HFFc6 (cell line): ENCODE measurements at places on chromosomes 7 and 10. TPM values are rescaled to one million over a fixed set of nuclear protein-coding genes. Genes with fewer than 3 reads are reported as not detected.
A peak's percentile ranks its signal among the peaks of the same experiment; 100 is the strongest.

- H3K27me3 ChIP-seq, result peaks cover 18% of the 10 kb centered on the region
- H3K27ac ChIP-seq, result no peak overlapping the region
- no peaks in the 10 kb centered on the region for H3K4me1 ChIP-seq
- no peak overlapping the region for H3K4me3 ChIP-seq
These were observed 50.1 kb upstream of the DPYSL4 start for GRCh38 chr10:132136689-132137088.

DNA sequence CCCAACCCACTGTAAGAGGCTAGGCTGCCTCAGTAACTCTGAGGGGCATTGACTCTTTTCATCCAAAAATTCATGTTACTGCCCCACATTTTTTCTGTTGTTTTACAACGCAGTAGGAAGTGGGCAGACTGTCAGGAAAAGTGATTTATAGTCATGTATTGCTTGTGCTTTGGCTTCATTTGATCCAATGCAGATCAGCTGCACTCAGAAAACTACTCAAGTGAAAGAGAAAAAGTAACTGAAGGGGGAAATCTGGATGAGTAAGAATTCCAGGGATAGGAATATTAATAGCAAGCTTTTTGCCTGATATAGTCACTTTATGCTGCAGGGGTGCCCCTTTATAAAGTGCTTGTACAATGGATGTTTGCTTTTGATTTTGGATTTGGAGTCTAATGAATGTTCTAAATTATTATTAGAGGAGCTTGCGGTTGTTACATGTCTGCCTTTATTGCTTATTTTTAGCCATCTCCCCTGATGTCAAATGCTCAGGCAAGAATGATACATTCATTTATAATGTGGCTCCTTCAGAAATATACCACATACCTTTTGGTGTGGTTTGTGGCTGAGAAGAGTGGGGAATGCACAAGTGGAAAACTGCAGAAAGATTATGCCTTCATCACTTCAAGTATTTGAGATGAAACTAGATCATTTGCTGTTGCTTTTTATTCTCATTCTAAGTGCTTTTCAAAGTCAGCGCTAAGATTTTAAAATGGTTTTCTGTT lies 86.1 kb downstream of the EGFR start:
- H3K4me1 ChIP-seq, result peaks cover 97% of the 10 kb centered on the region
- H3K36me3 ChIP-seq, result peaks cover 13% of the 10 kb centered on the region
- no peak overlapping the region for H3K4me3 ChIP-seq
- 0 out of 2 replicates have a peak, but pooled peaks cover 3% of the 10 kb centered on the region for H3K27me3 ChIP-seq
- peak; percentile 12 for DNase-seq
- H3K27ac ChIP-seq, result peak overlapping the region; percentile 64

GRCh38 chr10:44824607-44825006 lies 86.5 kb upstream of the TMEM72 start:
- no peaks in the 10 kb centered on the region for H3K27me3 ChIP-seq
- no peak overlapping the region for H3K4me3 ChIP-seq
- peaks cover 14% of the 10 kb centered on the region for H3K4me1 ChIP-seq
- peak; percentile 6 for DNase-seq
- peaks cover 4% of the 10 kb centered on the region; the same call in 1 of the 2 replicates for H3K36me3 ChIP-seq

DNA sequence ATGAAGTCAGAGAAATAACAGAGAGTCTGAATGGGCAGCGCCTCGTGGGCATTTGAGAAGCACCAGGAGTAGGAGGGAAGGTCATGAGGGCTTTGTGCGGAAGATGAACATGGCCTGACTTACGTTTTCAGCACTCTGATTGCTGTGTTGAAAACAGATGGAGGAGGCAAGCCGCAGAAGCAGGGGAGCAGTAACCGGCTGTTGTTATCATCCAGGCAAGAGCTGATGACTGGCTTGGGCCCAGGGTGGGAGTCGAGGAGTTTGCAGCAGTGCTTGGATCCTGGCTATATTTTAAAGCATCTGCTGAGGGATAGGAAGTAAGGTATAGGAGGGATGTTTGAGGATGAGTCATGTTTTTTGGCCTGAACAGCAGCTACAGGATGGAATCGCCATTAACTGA lies 12.7 kb upstream of the PDLIM1 start:
- H3K36me3 ChIP-seq, result no peaks in the 10 kb centered on the region
- H3K27ac ChIP-seq, result no peak overlapping the region
- H3K27me3 ChIP-seq, result no peaks in the 10 kb centered on the region; the same call in 1 of the 2 replicates
- H3K4me1 ChIP-seq, result peaks cover 16% of the 10 kb centered on the region
- no peak for DNase-seq
- H3K4me3 ChIP-seq, result no peak overlapping the region

GRCh38 chr7:96014617-96015016 lies 242.3 kb downstream of the DYNC1I1 start:
- 0 out of 2 replicates have a peak, but pooled peaks cover 2% of the 10 kb centered on the region for H3K27me3 ChIP-seq
- no peaks in the 10 kb centered on the region for H3K36me3 ChIP-seq
- H3K27ac ChIP-seq, result no peak overlapping the region
- no peaks in the 10 kb centered on the region for H3K4me1 ChIP-seq
- DNase-seq, result no peak

GRCh38 chr10:121696854-121697253 lies 98.6 kb upstream of the FGFR2 start:
- no peak overlapping the region for H3K4me3 ChIP-seq
- no peak for DNase-seq
- H3K27ac ChIP-seq, result no peak overlapping the region

GRCh38 chr7:100879685-100880261 lies 4.9 kb downstream of the SRRT start:
- H3K4me3 ChIP-seq, result peak overlapping the region; percentile 12; the same call in 1 of the 2 replicates
- peak overlapping the region; percentile 61 for H3K27ac ChIP-seq
- peaks cover 43% of the 10 kb centered on the region for H3K4me1 ChIP-seq
- no peak for DNase-seq
- peaks cover 61% of the 10 kb centered on the region for H3K36me3 ChIP-seq

- peaks cover 50% of the 10 kb centered on the region for H3K27me3 ChIP-seq
- no peaks in the 10 kb centered on the region for H3K4me1 ChIP-seq
- no peak overlapping the region for H3K27ac ChIP-seq
- no peak for DNase-seq
These were observed 3.3 kb upstream of the UNCX start for GRCh38 chr7:1229202-1229947.

- H3K4me3 ChIP-seq, result peak overlapping the region; percentile 62
- H3K27me3 ChIP-seq, result peaks cover 2% of the 10 kb centered on the region; the same call in 1 of the 2 replicates
- no peaks in the 10 kb centered on the region for H3K4me1 ChIP-seq
- no peak overlapping the region for H3K27ac ChIP-seq
- no peaks in the 10 kb centered on the region for H3K36me3 ChIP-seq
These were observed 82.4 kb downstream of the ADCYAP1R1 start for GRCh38 chr7:31134246-31135188.

GRCh38 chr7:152867502-152867874 lies 107.9 kb downstream of the ACTR3B start:
- no peak overlapping the region for H3K27ac ChIP-seq
- no peak for DNase-seq
- no peak overlapping the region for H3K4me3 ChIP-seq
- no peaks in the 10 kb centered on the region; the same call in 1 of the 2 replicates for H3K27me3 ChIP-seq
- H3K36me3 ChIP-seq, result peaks cover 11% of the 10 kb centered on the region
- H3K4me1 ChIP-seq, result no peaks in the 10 kb centered on the region

DNA sequence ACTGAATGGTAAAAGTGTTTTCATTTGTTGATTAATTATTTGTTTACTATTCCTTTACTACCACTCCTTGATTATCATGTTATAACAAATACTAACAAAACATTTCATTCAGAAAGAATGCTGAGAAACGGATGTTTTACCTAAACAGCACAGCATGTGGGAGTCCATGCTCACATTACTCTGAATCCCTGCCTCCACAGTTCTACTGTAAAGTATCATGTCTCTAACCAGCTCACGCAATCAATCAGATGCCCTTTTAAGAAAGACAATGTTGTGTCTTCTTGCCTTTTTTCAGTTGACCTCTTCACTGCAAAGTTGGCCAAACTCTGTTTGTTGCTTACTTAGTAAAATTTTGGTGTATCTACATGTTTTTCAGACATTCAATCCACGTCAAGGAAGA lies 232.5 kb upstream of the MDFIC start:
- no peaks in the 10 kb centered on the region for H3K36me3 ChIP-seq
- H3K4me3 ChIP-seq, result no peak overlapping the region
- DNase-seq, result no peak
- H3K4me1 ChIP-seq, result no peaks in the 10 kb centered on the region
- no peak overlapping the region for H3K27ac ChIP-seq

DNA sequence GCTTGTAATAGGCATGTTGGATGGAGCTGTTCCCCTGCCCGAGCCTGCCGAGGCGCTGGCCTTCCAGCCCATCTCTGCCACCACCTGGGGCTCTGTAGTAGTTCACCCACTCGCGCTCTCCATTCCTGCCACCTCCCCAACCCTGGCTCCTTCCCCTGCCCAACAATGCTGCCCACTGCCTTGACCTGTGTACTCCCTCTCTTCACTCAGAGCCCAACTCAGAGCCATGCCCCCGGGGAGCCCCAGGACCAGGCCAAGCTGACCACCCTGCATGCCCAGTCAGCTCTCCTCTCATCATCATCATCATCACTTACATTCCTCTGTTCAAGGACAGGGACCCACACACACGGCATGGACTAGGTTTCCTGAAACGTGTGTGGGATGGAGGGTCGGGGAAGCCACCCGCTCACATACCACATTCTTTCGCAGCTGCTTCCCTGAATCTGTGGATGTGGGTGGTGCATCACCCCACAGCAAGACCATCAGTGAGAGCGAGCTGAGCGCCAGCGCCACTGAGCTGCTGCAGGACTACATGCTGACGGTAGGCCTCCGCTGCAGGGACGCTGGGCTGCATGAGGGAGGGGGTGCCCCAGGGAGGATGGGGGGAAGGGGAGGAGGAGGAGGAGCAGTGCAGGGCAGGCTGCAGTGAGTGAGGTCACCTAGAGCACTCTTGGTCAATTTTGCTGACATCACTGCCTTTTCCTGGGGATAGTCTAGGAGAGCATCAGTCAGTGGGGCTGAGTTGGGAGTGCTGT lies 15.6 kb downstream of the NACAD start:
- no peak overlapping the region; the same call in 1 of the 2 replicates for H3K4me3 ChIP-seq
- H3K36me3 ChIP-seq, result peaks cover 12% of the 10 kb centered on the region
- no peaks in the 10 kb centered on the region for H3K4me1 ChIP-seq
- H3K27ac ChIP-seq, result no peak overlapping the region; the same call in 1 of the 2 replicates
- no peak for DNase-seq

- no peaks in the 10 kb centered on the region for H3K27me3 ChIP-seq
- DNase-seq, result no peak
- H3K4me3 ChIP-seq, result no peak overlapping the region
These were observed 673.2 kb upstream of the GALNT17 start for GRCh38 chr7:70458745-70459144.

DNA sequence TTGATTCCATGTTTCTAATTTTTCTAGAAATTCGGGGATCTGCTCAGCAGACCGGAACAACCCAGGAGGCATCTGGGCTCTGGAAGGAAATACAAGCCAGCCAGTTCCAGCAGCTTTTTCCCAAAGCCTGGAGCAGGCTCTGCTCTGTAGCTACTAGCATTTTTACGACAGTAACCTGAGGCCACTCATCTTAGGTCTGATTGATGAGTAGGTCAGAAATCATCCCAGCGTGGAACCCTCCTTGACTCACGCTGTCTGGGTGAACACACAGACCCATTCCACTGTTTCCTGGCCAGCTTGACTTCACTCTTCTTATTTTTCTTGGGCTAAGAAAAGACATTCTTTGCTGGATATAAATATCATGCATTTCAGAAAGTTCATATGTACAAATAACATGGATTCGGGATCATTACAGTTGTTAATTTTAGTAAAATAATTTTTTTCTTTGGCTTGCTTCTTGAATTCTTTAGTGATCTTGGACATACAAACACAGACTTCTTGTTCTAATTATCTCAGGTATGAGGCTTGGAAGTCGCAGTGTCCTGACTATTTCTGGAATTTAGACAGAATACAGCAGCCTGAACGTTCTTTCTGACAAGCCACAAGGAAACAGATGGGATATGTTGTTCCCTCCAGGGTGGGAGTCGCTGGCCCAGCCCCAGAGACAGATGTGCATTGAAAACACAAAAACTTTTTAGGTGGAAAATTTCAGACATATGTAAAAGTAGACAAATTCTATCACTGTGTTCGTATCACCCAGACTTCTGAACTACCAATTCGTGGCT lies 54.6 kb upstream of the PITRM1 start:
- peak overlapping the region; percentile 81 for H3K4me3 ChIP-seq
- no peaks in the 10 kb centered on the region; the same call in 1 of the 2 replicates for H3K4me1 ChIP-seq
- H3K27ac ChIP-seq, result peak overlapping the region; percentile 82
- H3K27me3 ChIP-seq, result peaks cover 3% of the 10 kb centered on the region; the same call in 1 of the 2 replicates

DNA sequence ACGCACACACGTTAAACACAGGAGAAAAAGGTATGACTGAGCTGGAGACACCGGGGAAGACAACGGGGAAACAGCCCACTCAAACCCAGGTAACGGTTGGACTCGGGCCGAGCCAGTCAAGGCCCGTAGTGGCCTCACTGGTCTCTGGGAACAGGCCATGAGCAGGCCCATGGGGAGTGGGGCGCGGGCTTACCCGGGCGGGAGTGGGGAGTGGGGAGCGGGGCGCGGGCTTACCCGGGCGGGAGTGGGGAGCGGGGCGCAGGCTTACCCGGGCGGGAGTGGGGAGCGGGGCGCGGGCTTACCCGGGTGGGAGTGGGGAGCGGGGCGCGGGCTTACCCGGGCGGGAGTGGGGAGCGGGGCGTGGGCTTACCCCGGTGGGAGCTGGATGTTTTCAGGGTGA lies 11.5 kb downstream of the INTS1 start:
- peaks cover 8% of the 10 kb centered on the region for H3K27me3 ChIP-seq
- H3K36me3 ChIP-seq, result peaks cover 34% of the 10 kb centered on the region
- H3K4me3 ChIP-seq, result no peak overlapping the region
- no peaks in the 10 kb centered on the region for H3K4me1 ChIP-seq

HMX3 gene
- total RNA-seq, result not detected in 3 replicates

CNNM1 gene
- 3.3 to 4.2 TPM (median 3.6 TPM) in 3 replicates for total RNA-seq

DGKI gene
- total RNA-seq, result 1.2 to 2.1 TPM (median 1.7 TPM) in 3 replicates

RSPH10B gene
- total RNA-seq, result not detected in 3 replicates

GBX1 gene
- total RNA-seq, result not detected in 2 replicates

LIPJ gene
- not detected in 3 replicates for total RNA-seq

SPDYE8 gene
- not detected in 3 replicates for total RNA-seq

ANKRD61 gene
- total RNA-seq, result 0.17 to 0.18 TPM in 2 of 3 replicates, not detected in the other

NRP1 gene
- 137 to 164 TPM (median 138 TPM) in 3 replicates for total RNA-seq

SPDYE1 gene
- total RNA-seq, result not detected in 2 replicates

FAM25C gene
- total RNA-seq, result not detected in 3 replicates

LIPF gene
- total RNA-seq, result not detected in 2 replicates

RELN gene
- 0.05 to 0.39 TPM (median 0.13 TPM) in 3 replicates for total RNA-seq

GPR15LG gene
- not detected in 3 replicates for total RNA-seq

CRYGN gene
- not detected in 3 replicates for total RNA-seq

FAM25A gene
- not detected in 3 replicates for total RNA-seq
